Daoy (cell line): ENCODE measurements at places on chromosomes 5 and 9.

DNA sequence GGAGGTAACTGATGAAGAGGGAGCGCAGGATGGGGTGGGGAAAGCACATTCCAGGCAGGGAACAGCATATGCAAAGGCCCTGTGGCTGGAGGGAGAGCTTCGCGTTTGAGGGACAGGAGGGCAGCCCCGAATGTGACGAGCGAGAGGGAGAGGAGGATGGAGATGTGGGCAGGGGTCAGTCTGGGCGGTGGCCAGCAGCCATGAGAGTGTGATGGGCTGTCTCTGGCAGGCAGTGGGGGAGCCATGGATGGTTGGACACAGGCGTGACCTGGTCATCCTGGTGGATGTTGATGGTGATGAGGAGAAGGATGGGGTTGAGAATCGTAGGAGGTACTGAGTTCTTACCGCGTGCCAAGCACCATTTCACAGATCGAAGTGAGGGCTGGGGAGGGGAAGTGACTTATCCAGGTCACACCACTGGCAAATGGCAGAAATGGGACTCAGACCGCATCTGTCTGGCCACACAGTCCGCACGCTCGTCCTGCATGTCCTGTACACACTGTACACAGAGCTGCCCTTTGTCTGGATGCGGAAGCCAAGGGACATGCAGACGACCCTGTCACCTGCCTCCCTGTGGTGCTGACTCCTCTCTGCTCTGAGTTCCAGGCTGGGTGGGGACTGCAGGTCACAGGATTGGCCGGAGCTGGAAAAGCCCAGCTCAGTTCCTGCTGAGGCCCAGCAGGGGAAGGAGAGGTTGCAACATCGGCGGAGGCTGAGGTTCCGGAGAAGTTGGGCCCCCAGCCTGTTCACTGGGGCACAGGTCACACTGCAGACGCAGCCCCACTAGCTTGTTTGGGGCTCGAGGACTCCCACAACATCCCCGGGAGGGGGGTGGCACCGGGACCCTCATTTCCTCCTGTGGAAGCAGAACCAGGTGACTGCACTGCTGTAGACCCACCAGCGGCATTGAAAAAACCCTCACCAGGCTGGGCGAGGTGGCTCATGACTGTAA lies 165.6 kb upstream of the IER5L start:
- no peak for DNase-seq

GRCh38 chr9:27053369-27054022 lies 48.0 kb upstream of the LRRC19 start:
- no peak for DNase-seq

- DNase-seq, result no peak
Measured at GRCh38 chr5:135489466-135490244, 37.5 kb upstream of the TIFAB start.

GRCh38 chr5:132782101-132782500 lies 5.1 kb upstream of the SEPTIN8 start:
- peak; percentile 68 for DNase-seq

DNA sequence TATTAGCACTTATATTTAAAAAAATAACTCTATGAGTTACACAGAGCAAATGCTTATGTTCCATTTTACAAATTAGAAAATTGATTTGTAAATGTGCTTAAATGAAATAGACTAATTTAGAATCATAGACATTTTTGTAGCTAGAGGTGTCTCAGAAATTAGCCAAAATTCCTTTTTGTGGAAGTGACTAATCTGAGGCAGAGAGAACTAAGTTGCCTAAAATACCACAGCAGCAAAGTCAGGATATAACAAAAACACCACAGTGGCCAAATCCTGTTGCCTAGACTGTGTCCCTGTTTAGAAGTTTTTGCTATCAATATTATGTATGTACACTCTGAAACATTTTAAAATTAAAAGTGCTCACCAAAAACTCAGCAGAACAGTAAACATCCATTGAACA lies 18.7 kb downstream of the ADAMTSL1 start:
- DNase-seq, result no peak

GRCh38 chr5:123164054-123164453 lies 75.0 kb downstream of the PRDM6 start:
- no peak for DNase-seq

- no peak for DNase-seq
Measured at GRCh38 chr5:144503123-144503522, 332.4 kb downstream of the KCTD16 start.

DNA sequence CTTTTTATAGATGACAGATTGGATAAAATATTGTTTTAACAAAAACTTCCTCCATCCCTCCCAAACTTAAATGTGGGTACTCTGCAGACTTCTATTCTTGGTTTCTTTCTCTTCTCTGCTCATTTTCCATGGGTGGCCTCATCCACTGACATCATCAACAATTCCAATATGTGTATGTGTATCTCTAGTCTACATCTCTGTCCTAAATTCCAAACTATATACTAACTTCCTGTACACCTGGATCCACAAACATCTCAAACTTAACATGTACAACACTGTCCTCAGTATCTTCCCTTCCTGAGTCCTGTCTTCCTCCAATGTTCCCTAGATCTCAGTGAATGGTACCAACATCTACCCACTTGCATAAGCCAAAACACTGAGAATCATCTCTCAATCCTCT lies 28.5 kb upstream of the CDK5RAP2 start:
- no peak for DNase-seq

GRCh38 chr5:155024015-155024414 lies 10.5 kb downstream of the KIF4B start:
- peak; percentile 26 for DNase-seq

DNA sequence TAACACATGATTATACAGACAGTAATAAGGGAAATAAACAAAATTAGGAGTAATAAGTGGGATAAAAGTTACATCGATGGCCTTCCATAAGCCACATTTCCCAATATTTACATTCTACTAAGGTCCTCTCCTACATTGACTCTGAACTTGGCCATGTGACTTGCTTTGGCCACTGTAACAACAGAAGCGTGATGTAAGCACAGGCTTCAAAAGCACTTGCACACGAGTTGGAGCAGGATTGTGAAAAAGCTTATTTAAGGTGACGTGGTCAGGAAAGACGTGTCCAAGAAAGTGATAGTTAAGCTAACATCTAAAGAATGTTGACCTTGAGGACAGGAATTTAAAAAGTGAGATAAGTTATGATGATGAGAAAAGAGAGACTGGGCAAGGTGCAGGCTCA lies 9.8 kb upstream of the CEMIP2 start:
- DNase-seq, result no peak

GRCh38 chr9:132461281-132461896 lies 51.4 kb downstream of the CFAP77 start:
- DNase-seq, result no peak

DNA sequence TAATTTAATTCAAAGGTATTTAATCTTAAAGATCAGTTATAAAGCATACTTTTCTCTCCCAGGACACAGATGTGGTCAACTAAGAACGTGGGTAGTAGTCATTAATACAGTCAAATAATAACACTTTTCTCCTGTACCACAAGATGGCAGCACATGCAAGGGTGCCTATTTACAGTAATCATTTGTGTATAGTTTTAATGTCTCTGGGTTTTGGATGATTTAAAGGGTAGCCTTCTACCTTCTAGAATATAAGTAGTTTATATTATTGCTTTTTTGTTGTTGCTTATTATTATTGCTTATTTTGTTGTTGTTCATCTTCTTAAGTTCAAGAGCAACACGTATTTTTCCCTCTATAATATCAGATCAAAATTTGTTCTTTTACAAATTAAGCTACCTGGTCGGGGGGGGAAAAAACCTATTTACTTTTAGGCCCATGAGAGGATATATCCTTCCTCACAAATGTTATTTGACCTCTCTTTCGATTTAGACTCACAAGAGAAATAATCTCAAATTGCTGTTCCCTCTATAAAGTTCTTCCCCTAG lies 59.6 kb upstream of the SLC27A6 start:
- DNase-seq, result peak; percentile 46

- no peak for DNase-seq
Measured at GRCh38 chr5:96279801-96280542, 153.1 kb downstream of the PCSK1 start.

DNA sequence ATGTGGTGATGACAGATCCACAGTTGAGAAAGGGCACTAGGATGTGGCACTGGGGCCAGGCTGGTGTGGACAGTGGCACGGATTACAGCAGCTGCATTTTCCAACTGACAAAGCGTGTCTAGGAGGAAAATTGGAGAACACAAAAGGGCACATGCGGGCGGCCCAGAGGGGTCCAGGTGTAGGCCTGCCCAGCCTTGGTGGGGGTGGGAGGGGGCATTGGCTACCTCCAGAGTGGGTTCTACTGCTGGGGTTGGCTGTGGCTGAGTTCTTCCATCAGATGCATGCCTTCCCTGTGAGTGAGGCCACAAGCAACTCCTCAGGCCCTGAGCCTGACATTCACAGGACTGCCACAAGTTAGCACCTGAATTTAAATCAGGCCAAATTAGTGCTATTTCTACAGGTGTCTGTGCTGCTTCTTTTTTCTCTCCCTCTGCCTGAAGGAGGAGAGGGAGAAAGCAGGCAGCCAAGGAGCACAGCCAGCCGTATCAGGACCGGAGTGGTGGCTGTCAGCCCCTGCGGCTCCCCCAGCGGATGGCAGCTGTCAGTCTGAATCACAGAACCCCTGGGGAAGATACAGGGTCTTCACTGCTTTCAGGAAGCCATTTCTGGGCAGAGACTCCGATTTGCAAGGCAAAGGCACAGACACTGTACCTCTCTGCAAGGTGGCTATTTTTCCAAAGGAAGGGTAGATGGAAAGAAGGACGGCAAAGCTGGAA lies 464.2 kb downstream of the SPOCK1 start:
- DNase-seq, result no peak
